ENCODE measurements at places on chromosomes 1 and 21.

GRCh38 chr1:88376421-88376820 lies 307.7 kb upstream of the PKN2 start:
- DNase-seq, result no peak

DNA sequence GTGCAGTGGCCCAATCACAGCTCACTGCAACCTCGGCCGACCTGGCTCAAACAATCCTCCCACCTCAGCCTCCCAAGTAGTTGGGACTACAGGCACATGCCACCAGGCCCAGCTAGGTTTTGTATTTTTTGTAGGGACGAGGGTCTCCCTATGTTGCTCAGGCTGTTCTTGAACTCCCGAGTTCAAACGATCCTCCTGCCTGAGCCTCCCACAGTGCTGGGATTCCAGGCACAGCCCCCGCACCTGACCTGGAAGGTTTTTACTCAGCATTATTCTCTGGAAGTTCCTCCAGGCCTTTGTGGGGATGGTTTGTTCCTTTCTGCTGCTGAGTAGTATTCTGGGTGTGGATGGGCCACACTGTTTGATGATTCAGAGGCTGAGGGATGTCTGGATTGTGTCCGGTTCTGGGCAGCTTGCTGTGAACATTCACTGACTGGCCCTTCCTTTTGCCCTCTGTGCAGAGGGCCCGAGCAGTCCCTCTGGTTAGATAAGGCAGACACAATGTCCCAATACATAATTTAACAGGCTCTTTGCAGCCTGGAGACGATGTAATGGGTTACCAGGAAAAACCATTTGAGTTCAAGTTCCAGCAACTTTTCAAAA lies 6.0 kb upstream of the TRAPPC10 start:
- DNase-seq, result no peak

DNA sequence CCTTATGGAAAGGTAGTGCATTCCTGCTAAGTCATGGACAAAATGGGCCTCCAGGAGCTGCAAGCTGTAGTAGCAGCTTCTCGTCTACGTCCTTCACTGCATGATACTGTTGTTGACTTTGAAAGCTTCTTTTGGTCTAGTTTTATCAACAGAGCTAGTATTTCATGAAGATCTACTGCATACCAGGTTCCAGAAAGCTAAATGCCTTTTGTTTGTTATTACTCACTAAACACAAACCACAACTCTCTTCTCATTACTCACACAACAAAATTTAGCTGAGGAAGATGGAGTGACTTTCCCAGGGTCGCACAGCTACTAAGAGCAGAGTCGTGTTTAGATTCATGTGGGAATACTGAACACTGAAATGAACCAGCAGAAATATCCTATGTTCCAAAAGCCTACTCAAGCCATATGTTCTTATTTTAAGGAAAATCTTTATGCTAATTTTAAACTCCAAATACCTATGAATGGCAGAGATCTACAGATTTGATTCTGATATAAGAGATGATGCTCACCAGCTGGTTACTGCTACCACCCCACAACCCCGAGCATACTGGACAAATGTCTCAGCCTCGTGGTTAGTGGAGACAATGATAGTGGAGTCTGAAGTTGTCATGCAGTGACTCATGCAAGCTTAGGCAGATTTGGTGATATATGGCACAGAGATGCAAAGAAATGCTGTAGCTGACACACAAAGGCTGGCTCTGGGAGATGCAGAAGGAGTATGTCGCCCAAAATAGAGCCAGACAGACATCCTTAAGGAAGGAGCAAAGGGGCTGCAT lies 20.6 kb downstream of the PGBD2 start:
- no peak for DNase-seq

GRCh38 chr1:233278631-233279030 lies 16.9 kb downstream of the PCNX2 start:
- no peak for DNase-seq

GRCh38 chr21:30689822-30690221 lies 28.8 kb downstream of the KRTAP21-3 start:
- DNase-seq, result no peak

GRCh38 chr1:43536196-43536863 lies 5.6 kb downstream of the PTPRF start:
- no peak for DNase-seq

- no peak for DNase-seq
Measured at GRCh38 chr1:204202481-204202880, 6.2 kb upstream of the KISS1 start.

DNA sequence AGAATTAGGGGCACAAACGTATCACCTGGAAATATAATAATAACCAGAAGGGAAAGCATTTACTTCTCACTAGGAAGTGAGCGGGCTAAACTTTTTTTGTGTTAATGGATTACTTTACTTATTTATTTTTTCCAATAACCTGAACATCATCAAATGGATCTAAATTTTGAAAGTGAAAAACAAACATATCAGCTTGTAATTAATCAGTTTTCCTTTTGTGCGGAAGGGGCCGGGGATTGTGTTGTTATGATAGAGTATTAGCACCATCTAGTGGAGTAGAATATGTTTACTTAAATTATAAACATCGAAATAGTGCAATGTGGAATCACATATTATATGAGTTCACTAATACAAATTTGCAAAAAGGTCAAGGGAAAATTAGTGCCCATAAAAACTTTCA lies 9.0 kb downstream of the CFH start:
- peak; percentile 54 for DNase-seq

DNA sequence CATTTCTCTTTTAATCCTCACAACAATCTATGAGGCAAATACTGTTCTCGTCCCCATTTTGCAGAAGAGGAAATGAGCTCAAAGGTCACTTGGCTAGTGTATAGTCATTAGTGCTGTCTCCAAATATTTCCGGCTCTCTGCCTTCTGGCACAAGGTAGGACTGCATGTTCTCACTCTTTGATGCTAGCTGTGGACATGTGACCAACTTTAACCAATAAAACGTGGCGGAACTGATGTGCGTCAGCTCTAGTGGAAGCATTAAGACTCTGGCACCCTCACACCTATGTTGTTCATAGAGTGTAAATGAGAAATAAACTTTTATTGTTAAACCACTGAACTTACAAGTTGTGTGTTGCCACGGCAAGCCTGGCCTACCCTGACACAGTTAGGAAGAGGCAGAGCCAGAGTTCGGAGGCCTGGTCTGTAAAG lies 5.0 kb upstream of the KIF21B start:
- DNase-seq, result no peak

GRCh38 chr1:112798292-112798691 lies 83.2 kb upstream of the PPM1J start:
- DNase-seq, result peak; percentile 18

DNA sequence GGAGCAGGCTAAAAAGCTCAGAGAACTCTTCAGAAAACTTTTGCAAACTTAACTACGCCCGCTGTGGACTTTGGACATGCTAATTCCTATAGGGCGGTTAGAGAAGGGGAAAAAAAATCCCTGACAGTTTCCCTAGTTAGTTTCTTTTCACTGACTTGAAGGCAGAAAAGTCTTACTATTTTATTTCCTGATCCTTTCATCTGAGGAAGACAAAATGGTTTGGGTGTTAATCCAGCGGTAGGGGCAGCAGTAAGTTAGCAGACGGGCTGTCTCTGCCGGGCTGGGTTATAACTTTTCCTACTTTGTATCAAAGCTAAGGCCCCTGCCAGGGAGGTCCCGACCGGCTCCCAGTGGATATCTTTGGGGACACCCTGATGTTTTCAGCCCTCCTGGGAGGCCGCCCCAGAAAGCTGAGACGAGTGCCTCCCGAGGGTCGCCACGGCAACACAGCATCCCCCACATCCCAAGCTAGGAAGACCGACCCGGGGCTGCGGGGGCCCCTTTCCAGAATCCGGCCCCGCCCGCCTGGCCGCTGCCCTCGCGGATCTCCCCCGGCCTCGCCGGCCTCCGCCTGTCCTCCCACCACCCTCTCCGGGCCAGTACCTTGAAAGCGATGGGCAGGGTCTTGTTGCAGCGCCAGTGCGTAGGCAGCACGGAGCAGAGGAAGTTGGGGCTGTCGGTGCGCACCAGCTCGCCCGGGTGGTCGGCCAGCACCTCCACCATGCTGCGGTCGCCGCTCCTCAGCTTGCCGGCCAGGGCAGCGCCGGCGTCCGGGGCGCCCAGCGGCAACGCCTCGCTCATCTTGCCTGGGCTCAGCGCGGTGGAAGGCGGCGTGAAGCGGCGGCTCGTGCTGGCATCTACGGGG lies 162.6 kb downstream of the RUNX1 start:
- no peak for DNase-seq

DNA sequence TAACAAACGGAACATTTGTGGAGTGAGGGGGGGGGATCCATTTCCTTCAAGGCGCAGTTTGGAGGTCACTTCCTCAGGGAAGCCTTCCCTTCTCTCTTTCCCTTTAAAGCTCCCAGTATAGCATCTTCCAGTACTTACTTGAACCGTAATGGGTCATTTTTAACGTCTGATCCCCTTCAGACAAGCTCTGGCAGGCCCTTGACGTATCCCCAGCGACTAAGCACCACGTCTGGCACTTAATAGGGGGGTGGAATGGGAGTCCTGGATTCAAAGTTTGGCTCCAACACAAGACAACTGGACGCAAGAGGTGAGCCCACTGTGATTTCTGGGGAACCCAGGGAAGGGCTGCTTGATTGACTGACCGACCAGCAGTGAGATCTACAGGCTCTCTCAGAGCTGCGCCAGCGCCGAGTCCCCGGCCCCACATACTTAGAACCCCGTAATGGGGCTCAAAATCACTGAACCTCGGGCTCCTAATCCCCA lies 441 bp downstream of the YARS1 start:
- DNase-seq, result no peak

DNA sequence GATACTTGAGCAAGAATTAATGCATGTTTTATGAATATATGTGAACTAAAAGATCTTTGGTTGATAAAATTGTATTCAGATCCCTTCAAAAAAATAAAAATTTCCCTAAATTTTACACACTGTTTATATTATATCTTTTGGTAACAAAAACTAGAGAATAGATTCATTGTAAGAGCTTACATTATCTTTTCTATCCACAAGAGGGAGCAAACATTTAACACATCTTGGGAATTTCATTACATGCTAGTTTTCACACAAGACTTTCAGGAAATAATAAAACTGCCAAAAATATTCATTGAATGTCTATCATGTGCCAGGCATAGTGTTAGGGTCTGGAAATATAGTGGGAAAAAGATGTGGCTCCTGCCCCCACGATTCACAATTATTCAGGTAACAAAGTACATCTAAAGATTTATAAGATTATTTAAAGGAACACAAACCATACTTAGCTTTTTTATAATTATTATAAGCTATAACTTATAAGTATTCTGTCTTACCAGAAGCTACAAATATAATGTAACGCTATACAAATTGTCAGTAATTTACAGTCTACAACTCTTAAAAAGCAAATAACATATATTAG lies 30.6 kb downstream of the FAF1 start:
- peak; percentile 38 for DNase-seq

GRCh38 chr1:50610563-50610962 lies 187.3 kb upstream of the DMRTA2 start:
- peak; percentile 83 for DNase-seq

GRCh38 chr1:3577711-3578432 lies 33.4 kb downstream of the MEGF6 start:
- no peak for DNase-seq

DNA sequence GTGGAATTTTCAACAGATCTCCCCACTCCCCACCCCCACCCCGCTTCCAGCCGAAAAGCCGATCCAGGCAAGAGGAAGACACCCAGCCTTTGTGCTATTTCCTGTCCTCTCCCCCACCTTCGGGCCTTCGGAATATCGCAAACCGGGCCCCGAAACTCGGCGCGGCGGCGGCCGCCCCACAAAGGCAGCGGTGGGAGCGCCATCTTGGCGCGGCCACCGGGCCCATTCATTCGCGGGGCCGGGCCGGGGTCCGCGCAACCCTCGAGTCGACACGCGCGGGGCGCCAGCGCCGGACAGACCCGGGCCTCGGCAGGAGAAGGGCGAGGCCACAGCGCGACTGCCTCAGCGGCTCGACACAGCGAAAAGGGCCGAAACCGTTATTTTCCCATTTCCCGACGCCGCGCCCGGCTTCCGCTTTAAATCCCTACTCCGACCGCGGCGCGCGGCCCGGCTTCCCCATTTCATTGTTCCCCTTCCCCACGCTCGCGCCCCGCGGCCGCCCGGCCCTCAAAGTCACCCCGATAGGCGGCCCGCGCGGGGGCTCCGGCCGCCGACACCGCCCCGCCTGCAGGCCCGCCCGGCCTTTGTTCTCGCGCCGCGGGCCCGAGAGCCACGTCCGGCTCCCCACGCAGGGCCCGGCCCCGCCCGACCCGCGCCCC lies 911 bp downstream of the GNB1 start:
- DNase-seq, result no peak

DNA sequence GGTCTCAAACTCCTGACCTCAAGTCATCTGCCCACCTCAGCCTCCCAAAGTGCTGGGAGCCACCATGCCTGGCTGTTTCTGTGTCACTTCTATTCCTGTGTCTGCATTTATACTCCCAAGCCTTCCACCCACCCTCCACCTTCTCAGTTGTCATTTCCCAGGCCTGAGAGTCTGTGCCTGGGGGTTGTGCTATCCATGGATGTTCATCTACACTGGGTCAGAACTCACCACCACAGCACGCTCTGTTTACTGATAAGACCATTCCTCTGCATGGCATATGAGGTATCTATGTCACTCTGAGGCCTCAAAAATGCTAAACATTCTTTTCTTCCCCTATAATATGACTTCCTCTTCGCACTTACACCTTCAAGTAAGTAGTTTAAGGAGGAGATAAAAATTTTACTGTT lies 6.1 kb downstream of the NENF start:
- no peak for DNase-seq

GRCh38 chr1:110198746-110199145 lies 11.4 kb upstream of the KCNC4 start:
- no peak for DNase-seq

DNA sequence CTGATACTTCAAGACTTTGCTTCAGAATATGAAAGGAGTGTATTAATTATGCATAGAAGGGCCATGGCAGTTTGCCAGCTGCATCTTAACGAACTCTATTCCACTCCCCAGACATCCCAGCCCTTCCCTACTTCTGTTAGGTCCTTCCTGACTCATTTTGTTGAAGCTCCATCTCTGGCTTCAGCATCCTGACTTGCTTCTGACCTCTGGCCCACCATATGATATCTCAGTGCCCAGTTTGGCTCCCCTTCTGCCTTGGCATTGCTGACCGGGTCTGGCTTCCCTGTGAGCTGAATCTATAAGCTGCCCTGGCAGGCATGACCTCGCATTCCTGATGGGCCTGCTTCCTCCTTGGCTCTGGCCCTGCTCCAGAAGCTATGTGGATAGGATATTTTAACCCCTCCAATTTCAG lies 27.6 kb upstream of the ARHGAP29 start:
- no peak for DNase-seq

DNA sequence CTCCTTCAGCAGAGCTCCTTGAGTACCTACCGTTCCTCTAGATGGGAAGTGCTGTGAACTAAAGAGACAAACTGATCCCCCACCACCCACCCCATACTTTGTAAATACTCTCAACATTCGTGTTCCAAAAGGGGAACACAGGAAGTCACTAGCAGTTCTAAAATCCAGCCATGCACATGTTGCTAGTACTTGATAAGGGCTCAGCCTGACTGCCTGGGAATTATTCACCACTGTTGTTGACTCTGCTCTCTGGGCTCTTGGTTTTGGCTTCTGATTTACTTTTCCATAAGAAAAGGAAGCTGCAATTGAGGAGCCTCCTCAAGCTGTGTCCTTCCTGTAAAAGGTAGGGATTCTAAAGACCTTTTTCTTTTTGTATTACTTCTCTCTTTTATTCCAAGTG lies 67.5 kb downstream of the IVNS1ABP start:
- no peak for DNase-seq

GRCh38 chr1:83827741-83828140 lies 171.2 kb downstream of the TTLL7 start:
- no peak for DNase-seq
